ENCODE measurements at places on chromosomes 3 and 15.
A peak's percentile ranks its signal among the peaks of the same experiment; 100 is the strongest.

DNA sequence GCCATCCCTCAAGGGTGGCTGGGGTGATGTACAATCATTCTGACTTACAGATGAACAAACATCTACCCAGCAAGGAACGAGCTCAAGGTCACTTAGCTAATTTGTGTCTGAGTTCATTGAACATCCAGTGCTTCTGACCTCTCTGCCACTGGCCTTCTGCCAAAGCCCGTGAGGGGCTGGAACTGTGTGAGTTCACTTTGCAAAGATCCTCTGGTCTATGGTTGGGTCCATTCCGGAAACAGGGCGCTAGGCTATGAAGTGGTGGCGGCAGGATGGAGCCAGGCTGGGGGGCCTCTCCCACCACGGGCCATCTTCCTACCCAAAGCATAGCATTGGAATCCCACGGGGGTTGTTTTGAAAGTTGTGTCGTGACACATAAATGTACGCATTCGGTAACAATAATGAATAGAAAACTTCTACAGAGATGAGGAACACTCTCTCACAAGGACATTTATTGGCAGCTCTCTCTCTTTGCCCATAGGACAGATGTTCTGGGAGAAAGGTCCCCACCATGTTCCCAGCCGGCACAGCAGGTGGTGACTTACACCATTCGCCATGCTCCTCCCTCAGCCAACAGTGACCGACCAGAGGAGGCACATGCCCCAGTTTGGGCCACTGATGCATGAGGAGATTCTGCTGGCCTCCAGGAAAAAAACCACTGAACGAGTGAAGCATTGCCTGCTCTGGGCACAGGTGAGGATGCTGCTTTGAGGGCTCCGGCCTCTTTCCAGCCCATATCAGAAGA lies 214.7 kb upstream of the CHRNA7 start:
- DNase-seq, result no peak

DNA sequence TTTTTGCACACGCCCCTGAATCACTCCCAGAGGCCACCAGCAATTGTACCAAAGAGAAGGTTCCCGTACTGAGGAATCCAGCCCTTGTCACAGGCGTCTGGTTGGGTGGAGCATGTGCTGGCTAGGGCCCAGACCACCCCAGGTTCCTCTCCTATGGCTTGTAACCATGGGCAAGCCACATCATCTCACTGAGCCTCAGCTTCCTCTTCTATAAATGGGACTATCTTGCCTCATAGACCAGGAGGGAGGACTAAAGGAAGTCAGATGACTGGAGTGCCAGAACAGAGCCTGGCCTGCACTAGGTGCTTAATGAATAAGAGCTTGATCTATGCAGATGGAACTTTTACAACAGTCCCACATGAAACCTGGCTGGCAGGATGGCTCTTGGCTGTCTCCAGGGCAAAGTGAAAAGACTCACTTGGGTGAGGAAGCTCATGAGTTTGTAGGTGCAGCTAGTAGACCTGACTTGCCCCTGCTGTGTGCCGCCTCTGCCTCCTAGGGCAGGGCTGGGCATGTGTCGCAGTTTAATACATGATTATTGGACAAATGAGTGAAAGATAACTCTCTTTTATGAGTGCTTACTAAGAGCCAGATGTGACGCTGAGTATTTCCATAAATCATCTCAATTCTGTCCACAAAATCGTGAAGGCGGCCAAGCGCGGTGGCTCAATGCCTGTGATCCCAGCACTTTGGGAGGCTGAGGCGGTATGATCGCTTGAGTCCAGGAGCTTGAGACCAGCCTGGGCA lies 29.3 kb downstream of the CTSH start:
- DNase-seq, result no peak

GRCh38 chr3:111072031-111072921 lies 660 bp downstream of the NECTIN3 start:
- no peak for DNase-seq

GRCh38 chr3:14725564-14726440 lies 50.9 kb downstream of the C3orf20 start:
- DNase-seq, result no peak

DNA sequence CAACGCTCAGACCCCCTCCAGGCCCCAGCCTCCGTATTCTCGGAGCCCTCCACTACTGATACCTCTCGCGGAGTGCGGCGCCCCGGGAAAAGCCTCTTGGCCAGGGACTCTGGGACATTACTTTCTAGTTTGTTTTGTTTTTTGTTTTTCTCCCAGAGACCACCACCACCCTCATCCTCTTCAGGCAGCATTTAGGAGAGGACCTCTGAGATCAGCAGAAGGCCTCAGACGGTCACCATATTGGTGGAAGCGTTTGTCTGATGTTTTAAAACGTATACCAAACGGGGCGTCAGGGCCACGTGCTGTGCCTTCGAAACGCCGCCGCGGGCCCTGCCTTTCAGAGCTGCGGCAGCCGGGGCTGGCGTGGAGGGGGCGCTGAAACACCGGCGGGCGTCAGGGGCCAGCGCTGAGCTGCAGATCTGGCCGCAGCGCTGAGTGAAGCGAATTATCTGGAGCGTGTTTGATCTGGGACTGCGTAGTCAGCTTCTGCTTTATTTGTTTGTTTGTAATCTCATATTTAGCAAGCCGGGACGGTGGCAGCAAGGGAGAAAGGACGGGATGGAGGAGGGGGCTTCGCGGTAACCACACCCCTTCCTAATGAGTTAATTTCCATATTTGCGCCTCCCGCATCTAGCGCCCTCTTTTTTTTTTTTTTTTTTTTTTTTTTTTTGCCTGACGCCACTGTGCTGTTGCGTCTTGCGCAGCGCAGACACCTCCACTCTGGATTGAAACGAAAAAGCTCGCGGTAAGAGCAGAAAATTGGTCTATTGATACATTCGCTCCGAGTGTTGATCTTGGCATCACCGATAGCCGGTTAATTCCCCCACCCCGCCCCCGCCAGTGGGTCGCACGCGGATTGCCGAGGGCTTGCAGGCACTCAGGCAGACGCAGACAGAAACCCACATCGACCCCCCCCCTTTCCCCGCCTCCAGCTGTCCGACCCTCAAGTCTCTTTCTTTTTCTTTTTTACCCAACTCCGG lies 14.9 kb downstream of the SOX2 start:
- no peak for DNase-seq

GRCh38 chr3:161372321-161373260 lies 1.3 kb upstream of the SPTSSB start:
- peak; percentile 9 for DNase-seq

DNA sequence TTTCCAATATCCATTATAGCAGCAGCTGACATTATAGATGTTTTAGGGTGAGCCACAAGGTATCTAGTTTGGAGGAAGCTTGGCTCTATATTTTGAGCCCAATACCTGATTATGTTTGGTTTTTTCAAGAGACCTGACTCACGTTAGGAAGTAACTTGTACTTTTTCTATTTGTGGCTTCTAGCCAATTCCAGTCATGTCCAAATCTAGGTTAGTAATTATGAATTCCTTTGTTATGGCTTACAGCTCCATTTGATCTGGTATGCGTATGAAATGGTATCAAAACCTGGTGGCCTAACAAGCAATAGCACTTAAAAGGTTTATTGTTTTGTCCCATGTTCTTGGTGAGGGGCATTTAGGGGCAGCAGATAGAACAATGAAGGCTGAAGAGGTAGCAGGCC lies 115.9 kb downstream of the TOP2B start:
- no peak for DNase-seq

- DNase-seq, result no peak
Measured at GRCh38 chr15:80957976-80958375, 31.6 kb downstream of the MESD start.

- DNase-seq, result no peak
Measured at GRCh38 chr15:96807361-96807760, 476.9 kb downstream of the NR2F2 start.

GRCh38 chr3:30585654-30586053 lies 20.7 kb upstream of the TGFBR2 start:
- DNase-seq, result no peak

DNA sequence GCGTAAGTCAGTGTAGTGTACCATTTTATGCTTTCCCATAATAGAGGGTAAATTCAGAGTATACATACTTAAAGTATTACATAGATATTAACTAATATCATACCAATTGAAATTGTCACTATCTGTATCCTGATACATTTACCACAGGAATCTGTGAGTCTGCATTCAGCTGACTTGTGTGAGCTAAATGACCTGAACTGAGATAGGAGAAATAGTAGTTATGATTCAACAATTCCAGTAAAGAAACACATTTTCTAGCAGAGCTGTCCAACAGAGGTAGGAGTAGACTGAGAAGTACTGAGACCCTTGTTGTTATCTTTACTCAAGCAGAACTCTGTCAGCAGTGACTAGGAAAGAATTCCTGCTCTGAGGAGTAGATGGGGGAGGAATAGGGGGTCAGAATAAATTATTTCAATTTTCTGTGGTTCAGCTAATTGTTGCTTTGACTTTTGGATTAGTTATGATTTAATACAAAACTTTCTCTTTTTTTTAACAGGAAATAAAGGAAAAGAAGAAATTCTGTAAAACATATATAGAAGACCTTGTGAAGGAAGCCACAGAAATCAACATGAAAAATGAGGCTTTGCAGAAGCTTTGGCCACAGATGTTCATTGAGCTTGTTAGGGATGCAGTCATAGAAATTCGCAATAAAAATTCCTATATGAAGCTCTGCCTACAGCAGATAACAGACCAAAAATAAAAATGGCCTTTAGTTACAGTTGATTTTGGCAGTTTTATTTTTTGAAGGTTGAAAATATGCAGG lies 66.2 kb upstream of the THSD4 start:
- DNase-seq, result no peak

- no peak for DNase-seq
Measured at GRCh38 chr15:57133127-57133968, 214.9 kb downstream of the TCF12 start.

DNA sequence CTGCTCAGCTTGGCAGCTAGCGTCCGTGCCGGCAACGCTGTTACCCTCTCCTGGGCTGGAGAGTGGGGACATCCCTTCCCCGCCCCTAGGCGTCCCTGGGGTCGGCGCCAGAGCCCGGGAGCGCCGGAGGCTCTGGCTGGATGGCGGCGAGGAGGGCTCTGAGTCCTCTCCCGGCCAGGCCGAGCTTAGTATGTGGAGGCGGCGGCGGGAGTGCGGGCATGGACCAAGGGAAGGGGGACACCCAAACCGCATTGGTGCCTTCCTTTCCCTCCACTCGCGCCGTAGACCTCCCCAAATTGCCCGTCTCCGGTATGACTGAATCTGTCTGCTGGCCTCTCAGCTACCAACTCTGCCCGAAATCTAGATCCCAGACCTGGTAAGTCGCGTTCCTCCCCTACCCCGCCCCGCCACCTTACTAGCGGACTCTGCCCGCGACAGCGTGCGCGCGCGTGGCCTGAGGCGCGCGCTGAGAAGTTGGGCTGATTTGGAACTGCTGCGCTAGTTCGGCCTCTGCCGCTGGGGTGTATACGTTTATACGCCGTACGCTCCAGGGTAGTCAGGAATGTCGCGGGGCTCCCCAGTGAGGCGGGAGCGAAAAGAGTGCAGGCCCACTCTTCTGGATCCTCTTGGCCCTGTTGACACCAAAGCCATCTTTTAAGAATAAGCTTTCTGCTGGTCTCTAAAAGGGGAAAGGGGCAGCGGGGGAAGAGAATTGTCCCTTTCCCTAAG lies 12.2 kb downstream of the ZIC1 start:
- DNase-seq, result no peak

GRCh38 chr3:15728766-15729165 lies 69.0 kb downstream of the ANKRD28 start:
- no peak for DNase-seq

- no peak for DNase-seq
Measured at GRCh38 chr3:196763179-196763578, 23.5 kb downstream of the PAK2 start.

GRCh38 chr3:184651904-184652303 lies 60.0 kb downstream of the MAGEF1 start:
- no peak for DNase-seq

GRCh38 chr3:39750712-39751111 lies 58.7 kb upstream of the MYRIP start:
- DNase-seq, result no peak

DNA sequence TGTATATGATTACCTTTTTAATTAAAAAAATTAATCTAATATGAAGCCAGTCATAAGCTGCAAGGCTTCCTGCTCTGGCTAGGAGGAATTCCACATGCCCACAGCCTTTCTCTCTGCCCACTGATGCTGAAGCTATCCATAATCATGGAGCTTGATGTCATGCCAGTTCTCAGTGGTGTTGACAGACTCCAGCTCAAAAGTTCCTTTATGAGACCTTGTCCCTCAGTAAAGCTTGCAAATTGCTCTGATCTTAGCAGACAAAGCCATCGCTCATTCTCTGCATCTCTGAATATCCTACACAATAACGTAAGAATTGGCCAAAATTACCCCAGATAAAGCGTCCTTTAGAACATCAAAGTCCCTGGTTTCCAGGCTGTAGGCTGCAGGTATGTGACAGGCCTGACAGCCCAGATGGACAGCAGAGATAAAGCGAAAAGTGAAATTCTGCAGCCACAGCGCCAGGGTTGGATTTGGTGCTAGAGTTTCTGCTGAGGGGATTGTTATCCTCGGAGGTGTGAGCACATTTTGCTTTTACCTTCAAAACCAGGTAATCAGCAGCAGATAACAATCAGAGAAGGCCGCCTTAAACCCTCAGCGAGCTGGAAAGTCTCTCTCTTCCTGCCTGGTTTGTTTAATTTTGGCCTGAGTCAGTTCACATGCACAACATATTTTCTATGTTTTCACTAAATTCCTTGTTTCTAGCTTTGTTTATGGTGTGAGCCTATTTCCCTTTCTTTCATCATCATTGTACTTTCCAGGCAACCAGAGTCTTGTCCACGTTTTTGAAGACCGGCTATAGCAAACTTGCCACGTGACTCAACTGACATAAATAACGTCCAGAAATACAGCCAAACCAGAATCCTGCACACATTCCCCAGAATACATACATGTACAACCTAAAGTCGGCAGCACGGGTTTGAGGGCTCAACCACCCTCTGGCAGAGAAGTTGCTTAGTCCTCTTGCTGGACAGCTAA lies 36.6 kb upstream of the ALDH1A3 start:
- DNase-seq, result no peak

- no peak for DNase-seq
Measured at GRCh38 chr15:100201376-100202280, 140.1 kb downstream of the ADAMTS17 start.

DNA sequence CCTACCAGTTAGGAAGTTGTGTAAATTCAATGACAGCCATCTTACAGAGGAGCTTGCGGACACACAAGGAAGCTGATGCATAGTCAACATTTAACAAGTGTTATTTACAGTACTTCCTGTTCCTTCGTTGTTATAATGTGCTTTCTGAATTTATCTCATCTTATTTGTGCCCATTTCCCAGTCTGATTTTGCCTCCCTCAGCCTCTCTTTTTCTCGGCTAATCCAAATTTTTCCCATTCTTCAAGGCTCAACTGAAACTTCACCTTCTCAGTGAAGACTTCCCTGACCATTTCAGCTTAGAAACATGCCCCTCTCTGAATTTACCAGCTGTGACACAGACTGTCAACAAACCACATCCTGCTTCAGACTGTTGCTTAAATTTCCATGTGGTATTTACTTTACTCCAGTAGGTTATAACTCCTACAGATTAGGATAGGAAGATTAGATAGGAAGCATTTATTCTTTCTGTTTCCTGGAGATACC lies 55.7 kb upstream of the CP start:
- no peak for DNase-seq
